ENCODE measurements at places on chromosomes 7 and 10.

- DNase-seq = no peak
Measured at GRCh38 chr10:3099291-3100092, 32.1 kb downstream of the PFKP start.

GRCh38 chr7:139767561-139767982, 10.2 kb downstream of the HIPK2 start:
- DNase-seq = no peak

- no peak for DNase-seq
Measured at GRCh38 chr7:37440738-37441385, 7.8 kb downstream of the ELMO1 start.

GRCh38 chr7:1324028-1324900, 91.6 kb downstream of the UNCX start:
- DNase-seq = no peak

- no peak for DNase-seq
Measured at GRCh38 chr10:525565-526315, 163.7 kb downstream of the DIP2C start.

GRCh38 chr7:84336303-84336702, 141.7 kb upstream of the SEMA3A start:
- DNase-seq = peak; percentile 17

DNA sequence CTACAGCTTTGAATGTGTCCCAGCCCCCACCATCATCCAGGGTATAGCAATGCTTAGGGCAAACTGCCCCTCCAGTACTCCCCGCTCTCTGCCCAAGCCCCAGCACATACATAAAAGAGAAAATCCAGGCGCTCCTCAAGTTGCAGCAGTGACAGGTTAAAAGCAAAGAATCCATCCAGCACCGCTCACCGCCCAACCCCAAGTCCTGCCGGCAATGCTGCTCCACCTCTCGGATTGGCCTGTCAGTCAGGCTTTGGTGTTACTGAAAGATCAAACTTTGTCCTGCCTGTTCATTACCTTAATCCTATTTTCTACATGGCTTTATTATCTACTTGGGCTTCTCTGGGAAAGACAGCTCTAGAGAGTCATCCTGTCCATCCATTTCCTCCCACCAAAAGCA, 31.9 kb downstream of the DPCD start:
- no peak for DNase-seq

DNA sequence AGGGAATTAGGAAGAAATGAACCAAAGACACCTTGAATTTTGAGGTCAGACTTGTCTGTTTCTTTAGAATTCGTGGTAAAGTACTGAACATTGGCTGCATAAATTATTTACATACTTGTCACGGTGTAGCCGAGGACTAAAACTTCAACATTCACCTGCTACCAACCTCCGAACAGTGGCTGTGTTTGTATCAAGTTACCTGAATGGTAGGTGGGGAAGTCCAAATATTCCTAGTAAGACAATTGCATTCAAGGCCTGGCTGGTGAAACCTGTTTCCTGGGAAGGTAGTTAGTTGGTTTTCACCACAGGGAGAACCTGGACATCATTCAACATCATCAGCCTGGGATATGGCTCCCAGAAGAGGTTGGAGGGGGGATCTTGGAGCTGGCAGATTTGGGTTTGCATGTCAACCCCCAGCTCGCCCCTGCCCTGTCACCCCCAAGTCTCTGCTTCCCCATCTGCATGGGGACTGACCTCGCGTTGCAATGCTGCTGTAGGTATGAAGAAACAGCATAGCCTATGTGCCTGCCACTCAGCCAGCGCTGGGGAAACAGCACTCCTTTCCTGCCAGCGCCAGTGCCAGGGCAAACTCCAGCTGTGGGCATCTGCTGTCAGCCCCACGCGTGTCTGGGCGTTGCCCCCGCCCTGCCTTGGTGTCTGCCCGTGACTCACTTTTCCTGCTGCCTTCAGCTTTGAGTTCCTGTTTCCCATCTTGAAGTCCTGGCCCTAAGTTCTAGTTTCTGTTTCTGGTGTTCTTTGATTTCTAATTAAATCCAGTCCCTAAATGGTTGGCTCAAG, 12.7 kb upstream of the LARP4B start:
- no peak for DNase-seq

DNA sequence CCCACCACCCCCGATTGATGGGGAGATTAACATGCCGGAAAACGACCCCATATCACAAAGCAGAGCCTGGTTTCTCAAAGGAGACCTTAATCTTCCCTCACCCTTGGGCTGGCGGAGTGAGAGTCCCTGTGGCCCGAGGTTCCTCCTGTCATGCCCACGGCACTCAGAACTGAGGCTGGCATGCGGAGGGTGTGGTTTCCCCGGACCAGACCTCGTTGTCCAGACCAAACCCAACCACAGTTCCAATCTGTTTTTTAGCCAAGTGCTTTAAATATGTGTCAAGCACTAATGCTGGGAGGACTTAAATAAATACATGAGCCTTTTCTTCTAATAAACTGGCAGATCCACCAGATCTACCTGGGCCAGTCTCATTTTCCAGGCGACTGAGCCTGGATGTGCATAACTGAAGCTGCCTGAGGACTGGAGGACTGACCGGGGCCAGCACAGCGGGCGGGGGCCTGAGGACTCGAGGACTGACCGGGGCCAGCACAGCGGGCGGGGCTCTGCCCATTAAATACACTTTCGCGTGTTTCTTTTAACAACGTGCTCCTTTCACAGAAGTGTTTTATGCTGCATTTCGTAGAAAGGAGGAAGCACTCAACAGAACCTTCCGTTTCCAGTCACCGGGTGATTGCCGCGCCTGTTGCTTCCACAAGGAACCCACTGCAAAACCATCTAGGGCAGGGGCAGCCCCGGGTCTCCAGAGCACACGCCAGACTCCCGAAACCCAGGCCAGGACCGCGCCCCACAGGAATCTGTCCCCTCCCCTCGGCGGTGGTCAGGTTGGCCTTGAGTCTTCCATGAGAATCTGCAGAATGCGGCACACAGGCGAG, 334.6 kb downstream of the PTPRN2 start:
- DNase-seq = no peak

GRCh38 chr10:27741173-27742091, 4.2 kb downstream of the MKX start:
- DNase-seq = no peak

DNA sequence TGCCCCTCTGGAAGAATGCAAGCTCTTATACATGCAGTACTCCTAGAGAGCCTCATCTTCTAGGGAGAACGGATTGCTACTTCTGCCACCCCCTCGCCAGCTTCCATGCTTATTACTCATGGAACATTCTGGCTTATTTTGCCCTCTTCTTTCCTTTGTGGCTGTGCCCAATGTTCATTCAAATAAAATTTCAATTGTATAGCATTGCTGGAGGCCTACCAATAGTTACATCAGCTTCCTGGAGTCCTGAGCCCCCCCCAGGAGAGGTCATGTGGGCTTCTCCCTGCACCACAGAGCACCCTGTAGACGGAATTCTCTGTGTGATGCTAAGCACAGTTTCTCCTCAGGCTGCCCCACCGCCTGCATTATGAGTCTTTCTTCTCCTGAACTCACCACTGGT, 1094.0 kb downstream of the KCNMA1 start:
- no peak for DNase-seq

DNA sequence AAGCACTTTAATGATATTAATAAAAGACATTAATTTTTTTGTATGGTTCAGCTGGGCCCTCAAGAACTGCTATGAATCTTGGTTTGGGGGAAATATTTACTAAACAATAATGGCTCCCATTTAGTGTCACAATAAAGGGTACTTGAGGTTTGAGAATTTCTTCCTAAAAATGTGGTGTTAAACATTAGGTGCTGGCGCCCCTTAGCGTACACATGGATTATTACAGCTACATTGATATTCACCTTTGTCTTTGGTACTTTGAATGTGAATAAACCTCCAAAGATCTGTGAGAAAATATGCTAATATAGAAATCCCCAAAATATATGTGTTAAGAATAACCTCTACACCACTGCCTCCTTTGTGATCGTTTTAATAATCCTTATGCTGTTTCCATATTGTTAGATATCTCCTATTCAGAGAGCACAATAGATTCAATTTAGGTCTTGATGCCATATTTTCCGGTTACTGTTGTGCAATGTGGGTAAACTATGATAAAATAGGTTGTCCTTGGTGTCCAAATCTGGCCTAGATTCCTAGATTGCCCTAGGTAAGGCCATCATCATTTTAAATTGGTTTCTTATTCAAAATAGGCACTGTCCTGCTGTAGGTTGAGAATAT, 161.8 kb upstream of the CACNA2D1 start:
- DNase-seq = peak; percentile 84

DNA sequence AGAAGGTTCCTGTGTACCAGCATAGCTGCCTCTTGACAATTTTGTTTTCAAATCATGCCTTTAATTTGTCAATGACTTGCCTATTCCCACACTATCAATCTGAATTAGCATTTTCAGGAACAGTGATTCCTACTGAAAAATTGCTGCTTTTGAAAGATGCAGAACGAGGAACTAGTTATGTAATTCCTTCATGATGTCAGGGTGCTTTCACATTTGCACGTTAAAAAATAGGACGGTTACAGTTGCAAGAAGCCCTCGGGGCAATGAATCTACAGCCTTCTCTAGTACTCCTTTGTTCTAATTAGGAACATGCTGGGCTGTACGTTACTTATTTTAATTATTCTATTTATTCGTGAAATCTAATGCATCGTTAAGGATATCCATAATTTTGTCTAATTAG, 253.9 kb downstream of the OTUD1 start:
- no peak for DNase-seq

DNA sequence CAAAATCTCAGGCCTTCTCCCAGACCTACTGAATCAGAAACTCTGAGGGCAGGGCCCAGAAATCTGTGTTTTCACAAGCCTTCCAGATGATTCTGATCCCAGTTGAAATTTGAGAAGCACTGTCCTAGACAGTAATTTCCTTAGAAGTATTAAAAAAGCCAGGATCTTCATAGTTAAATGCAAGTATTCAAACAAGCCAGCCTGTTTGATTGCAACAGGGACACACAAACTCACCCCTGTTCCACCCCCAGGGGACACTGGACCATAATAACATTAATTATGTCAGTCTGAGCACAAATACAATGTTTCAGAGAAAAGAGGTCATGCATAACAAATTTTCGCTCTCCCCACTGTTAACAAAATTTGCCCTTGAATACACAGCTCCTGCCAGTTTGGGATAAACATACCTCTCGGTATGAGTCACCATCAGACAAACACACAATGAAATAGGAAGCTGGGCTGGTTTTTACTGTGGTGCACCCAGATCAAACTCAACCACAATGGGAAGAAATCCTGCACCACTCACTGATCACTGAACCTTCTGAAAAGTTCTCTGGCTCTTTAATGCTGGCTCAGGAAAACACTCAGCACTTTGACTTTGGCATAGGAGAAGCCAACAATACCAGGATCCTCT, 34.3 kb downstream of the ABLIM1 start:
- peak; percentile 95 for DNase-seq

GRCh38 chr10:21194510-21194993, 297.4 kb upstream of the NEBL start:
- DNase-seq = peak; percentile 77

DNA sequence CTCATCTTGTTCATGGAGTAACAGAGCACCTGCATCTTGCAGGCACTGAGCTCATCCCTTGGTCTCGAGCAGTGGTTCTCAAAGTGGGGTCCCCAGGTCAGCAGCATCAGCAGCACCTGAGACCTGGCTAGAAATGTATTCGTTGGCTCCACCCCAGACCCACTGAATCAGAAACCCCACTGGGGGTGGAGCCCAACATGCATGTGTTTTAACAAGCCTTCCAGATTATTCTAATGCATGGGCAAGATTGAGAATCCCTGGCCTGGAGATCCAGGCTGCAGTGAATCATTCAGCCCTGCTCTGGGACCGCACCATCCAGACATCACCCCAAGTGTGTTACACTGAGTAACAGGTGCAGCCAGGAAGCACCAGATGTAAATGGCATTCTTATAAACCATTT, 85.1 kb upstream of the PPIF start:
- no peak for DNase-seq

DNA sequence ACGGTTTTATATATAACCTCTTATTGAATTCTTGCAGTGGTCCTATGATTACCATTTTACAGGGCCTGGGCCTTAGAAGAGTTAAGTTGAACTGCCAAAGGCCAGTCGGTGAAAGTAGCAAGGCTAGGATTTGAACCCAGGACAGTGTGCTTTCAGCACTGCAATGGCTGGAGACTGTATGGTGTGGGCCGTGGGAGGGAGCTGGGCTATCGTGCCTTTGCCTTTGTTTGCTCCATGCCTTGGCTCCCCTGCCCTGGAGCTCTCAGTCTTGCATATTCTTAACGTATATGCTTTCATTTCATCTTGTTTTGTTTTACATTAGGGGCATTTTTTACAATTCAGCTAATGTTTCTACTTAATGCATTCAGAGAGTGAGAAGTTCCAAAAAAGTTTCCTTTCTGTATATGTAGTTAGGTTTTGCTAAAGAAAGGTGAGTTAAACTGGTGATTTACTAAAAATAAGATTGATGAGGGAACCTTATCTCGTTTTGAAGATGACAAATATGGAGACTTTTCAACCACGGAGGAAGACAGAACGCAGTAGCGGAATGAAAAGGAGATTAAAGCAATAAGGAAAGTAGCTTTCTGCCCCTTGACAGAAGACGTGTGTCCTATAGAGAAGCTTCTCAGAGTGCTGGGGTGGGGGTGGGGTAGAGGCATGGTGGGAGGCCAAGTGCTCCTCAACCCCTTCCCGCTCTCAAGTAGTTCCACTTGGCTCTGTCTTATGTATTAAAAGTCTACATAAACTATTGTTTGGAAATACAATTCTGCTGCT, 82.5 kb downstream of the RTKN2 start:
- no peak for DNase-seq

DNA sequence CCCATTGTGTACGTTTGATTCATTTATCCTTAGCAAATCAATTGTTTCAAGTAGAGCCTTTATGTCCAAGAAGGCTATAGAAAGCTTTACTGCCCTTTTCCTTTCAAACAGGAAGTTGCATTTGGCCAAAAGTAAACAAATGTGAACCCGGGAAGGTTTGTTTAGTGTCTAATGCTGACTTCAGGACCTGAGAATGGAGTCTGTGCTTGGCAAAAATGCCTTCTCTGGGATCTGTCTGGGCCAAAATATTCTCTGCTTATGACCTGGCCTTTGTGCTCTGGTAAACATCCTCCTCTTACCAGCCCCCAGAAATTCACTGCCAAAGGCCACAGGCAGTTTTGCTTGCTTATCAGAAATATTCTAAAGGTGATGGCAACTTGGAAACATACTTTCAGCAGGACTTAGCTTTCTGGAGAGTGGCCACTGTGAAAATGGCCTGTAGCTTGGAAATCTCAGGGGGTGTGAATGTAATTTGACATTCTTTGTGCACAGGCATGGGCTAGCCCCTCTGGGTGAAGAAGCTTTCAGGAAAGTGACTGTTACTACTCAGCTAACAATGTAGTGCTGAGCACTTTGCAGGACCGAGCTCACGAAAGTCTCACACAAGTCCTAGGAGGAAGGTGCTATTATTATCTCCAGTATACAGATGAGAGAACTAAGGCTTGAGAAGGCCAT, 199.5 kb downstream of the PTEN start:
- DNase-seq = peak; percentile 39

DNA sequence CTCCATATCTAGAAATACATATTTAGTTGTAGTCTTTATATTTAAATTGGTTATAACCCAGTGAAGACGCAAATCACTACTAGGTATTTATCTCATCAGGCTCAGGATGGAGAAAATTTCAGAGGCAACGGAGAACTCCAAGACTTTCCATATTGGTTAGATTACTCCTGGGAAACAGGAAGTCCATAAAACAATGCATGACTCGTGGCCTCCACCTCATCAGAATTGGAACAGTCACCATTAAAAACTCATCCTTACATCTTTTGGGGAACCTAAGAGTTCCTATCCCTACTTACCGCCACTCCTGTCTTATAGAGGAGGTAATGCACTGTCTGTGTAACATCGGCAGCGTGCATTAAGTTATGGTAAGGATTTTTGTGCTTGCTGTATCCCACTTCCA, 177.6 kb downstream of the PPP1R17 start:
- DNase-seq = no peak

- no peak for DNase-seq
Measured at GRCh38 chr10:119807960-119808697, 64.5 kb downstream of the MCMBP start.
